ENCODE measurements at places on chromosomes 5 and 9.

DNA sequence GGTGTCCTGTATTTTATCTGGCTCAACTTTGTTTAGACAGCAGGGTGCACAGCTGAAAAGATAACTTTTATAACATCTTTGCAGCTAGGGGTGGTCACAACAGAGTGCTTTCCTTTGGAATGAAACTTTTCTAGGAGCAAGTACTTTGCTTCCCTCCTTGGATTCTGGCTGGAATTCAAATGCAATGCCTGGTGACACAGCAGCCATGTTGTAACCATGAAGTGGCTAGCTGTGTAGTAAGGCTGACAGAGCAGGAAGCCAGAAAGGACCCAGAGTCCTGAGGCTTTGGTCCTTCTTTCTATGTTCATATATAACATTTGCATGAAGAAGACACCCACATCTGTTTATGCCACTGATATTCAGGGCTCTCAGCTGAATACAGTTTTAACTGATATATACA, 48.1 kb downstream of the TENT4A start:
- DNase-seq: no peak

DNA sequence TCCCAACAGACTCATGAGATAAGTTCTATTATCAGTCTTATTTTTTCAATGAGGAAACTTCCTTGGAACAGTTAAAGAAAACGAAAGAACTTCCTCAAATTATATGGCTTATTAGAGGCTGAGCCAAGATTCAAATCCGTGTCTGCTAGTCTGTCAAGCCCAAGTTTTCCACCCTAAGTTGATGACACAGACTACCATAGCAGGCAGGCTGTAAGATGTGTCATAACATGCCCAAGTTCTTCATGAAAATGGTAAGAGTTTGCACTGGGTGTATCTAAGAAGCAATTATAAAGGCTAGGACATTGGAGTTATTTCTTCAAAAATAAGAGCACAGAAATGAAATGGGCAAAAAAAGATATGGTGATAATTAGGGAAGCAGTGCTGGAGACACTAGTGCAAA, 634.5 kb downstream of the BRINP1 start:
- DNase-seq: no peak

DNA sequence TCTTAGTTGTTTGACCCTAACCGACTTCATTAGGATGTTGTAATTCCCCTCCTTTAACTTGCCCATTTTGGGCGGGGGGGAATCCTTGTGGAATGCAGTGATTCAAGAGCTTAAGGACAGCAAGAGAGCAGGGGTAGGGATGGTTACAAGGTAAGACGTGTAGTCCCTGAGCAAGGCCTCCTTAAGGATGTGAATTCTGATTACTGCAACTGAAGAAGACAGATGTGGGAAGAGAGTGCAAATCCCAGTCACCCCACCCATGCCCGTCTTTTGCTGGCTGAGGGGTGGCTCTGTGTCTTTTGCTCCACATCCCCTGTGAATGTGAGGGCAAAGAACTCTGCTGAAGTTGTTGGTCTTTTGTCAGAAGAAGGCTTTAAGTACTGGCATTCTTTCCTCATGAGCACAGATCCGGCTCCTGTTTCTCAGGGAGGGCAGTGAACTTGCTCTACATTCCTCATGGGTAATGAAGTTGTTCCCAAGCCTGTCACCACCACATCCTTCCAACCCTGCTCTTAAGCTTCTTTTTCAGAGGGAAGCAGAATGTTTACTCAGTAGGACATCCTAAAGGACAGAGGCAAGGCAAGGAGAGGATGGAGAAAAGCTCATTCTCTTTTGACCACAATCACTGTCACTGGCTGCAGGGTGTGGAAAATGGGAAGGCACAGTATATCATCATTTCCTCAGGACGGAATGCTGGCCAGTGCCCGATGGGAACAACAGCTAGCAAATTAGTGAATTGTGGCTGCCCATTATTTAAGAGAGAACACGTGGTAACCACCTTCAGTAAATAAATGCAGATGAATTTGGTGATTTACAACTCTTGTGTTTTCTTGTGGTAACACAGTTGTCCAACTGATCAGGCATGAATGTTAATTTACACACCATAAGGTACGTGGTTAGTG, 61.5 kb downstream of the RAI14 start:
- peak; percentile 97 for DNase-seq

- DNase-seq: no peak
Measured at GRCh38 chr5:178688551-178688950, 41.9 kb downstream of the ZNF354A start.

DNA sequence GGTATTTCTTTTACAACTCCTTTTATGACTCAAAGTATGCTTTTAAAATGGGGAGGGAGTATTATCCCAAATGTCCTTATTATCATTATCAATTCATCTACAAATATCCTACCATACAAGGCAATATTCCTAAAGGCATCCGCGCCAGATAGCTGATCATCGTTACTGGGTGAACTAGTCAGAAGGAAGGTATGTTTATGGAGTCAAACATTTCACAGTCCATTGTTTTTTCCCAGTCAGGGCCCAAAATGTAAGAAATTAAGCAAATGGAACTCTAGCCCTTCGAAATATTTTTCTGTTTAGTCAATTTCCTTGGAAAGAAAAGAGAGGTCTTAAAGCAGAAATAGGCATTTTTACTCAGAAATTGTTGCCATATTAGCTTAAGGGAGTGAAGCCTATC, 188.5 kb upstream of the CCNG1 start:
- no peak for DNase-seq

- DNase-seq: no peak
Measured at GRCh38 chr5:8019719-8020218, 150.8 kb downstream of the MTRR start.

DNA sequence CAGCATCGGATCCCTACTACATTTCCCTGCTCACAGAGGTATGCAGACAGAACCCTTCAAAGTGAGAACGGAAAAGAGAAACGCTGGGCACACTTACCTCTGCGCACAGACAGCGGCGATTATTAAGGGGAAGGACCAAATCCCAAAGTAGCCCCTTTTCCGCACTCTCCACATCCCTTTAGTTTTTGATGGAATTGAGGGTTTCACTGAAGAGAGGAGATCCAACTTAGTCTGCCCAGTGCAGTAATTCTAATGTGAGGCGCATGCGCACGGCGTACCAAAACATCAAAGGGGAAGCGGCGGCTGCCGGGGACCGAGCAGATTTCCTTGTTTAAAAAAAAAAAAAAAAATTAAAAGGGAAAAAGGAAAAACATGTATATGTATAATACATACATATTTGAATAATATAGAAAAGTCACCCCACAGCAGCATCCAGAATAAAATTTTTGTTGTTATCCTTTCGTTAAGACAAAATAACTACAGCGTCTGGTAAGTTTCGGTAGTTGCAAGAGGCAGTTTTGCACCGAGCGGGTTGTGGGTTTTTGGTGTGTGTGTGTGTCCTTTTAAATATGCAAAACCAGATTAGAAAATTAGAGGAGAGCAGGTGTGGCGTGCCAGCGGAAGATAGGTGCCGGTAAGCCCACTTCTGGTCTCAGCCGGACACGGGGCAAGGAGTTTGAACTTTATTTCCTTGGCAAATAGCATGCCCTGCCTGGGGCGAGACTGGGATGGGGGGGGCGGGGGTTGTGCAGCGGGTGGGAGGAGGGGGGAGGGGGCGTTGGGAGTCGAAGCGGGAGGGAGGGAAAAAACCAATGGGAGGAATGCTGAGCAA, at the start of gene GABRB2:
Gene GABRB2, minus strand, starts transcription at position 256 of the 832 bp plus-strand sequence. Its CDS starts 82 bp downstream, at position 174.
- DNase-seq: no peak

DNA sequence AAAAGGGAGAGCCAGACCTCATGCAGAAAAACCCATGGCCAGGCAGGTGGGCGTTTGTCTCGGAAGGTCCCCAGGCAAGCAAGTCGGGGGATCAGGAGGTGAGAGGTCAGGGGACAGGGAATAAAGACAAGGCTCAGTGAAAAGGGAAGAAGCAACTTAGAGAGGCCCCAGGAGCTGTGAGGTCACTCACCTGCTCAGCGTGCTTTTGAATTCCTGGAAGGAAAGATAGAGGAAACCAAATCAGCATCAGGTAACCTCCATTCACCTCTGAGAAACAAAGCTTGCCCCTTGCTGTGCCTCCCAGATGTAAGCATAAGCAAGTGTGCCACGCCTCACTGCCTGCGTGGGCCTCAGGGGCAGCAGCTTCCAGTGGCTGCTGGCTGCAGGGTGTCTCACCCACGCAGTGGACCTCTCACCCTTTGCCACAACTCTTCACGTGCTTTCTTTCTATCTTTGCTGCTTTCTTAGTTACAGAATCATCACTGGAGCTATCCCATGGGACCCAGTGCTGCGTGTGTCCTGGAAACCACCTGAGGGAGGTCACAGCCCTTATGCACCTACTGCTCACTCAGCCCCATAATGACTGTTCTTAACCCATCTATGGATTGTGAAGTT, 6.0 kb downstream of the TRIM7 start:
- no peak for DNase-seq

DNA sequence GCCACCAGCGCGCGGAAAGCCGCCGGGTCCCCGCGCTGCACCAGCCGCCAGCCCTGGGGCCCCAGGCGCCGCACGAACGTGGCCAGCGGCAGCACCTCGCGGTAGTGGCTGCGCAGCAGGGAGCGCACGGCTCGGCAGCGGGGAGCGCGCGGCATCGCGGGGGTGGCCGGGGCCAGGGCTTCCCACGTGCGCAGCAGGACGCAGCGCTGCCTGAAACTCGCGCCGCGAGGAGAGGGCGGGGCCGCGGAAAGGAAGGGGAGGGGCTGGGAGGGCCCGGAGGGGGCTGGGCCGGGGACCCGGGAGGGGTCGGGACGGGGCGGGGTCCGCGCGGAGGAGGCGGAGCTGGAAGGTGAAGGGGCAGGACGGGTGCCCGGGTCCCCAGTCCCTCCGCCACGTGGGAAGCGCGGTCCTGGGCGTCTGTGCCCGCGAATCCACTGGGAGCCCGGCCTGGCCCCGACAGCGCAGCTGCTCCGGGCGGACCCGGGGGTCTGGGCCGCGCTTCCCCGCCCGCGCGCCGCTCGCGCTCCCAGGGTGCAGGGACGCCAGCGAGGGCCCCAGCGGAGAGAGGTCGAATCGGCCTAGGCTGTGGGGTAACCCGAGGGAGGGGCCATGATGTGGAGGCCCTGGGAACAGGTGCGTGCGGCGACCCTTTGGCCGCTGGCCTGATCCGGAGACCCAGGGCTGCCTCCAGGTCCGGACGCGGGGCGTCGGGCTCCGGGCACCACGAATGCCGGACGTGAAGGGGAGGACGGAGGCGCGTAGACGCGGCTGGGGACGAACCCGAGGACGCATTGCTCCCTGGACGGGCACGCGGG, at the start of gene TERT:
Gene TERT, minus strand, starts transcription at position 234 of the 815 bp plus-strand sequence. Its CDS starts 79 bp downstream, at position 155.
- DNase-seq: no peak

- peak; percentile 36 for DNase-seq
Measured at GRCh38 chr9:87770616-87771315, 44.8 kb downstream of the CTSL start.

Data from ACHN (cell line).